HepG2 (cell line): ENCODE measurements at places on chromosomes 3 and 15.

- H3K36me3 ChIP-seq = no peaks in the 10 kb centered on the region
- peaks cover 8% of the 10 kb centered on the region; the same call in 1 of the 3 replicates for H3K27me3 ChIP-seq
- H3K4me3 ChIP-seq = no peak overlapping the region
- no peak for DNase-seq
- no peak overlapping the region for H3K27ac ChIP-seq
These were observed 1.7 kb downstream of the EPB42 start for GRCh38 chr15:43218908-43219706.

GRCh38 chr15:31049682-31050615 lies 51.6 kb downstream of the TRPM1 start:
- peaks cover 4% of the 10 kb centered on the region; the same call in 1 of the 3 replicates for H3K27me3 ChIP-seq
- no peak overlapping the region for H3K4me3 ChIP-seq
- H3K36me3 ChIP-seq = no peaks in the 10 kb centered on the region
- peaks cover 10% of the 10 kb centered on the region; the same call in 1 of the 2 replicates for H3K4me1 ChIP-seq
- no peak for DNase-seq
- H3K27ac ChIP-seq = no peak overlapping the region

DNA sequence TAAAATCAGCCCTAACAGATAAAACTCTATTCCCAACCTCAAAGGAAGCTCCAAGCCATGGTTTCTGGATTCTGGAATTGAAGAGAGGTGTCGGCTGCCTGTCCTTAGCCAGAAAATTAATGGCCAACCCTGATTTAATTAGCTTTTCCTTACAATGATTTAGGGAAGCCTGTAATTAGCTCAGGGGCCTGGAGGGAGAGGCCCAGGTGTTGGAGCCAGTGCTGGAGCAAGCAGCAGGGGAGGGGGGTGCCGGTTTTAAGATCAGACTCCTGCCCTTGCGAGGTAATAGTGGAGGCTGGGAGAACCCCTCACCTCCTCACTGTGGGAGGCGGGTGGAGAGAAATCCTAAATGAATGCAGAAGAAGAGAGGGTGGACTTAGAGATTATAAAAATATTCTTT lies 14.7 kb upstream of the ATP2B2 start:
- H3K27ac ChIP-seq = no peak overlapping the region
- H3K27me3 ChIP-seq = peaks cover 1% of the 10 kb centered on the region; the same call in 1 of the 2 replicates
- H3K4me3 ChIP-seq = no peak overlapping the region
- no peaks in the 10 kb centered on the region for H3K36me3 ChIP-seq

DNA sequence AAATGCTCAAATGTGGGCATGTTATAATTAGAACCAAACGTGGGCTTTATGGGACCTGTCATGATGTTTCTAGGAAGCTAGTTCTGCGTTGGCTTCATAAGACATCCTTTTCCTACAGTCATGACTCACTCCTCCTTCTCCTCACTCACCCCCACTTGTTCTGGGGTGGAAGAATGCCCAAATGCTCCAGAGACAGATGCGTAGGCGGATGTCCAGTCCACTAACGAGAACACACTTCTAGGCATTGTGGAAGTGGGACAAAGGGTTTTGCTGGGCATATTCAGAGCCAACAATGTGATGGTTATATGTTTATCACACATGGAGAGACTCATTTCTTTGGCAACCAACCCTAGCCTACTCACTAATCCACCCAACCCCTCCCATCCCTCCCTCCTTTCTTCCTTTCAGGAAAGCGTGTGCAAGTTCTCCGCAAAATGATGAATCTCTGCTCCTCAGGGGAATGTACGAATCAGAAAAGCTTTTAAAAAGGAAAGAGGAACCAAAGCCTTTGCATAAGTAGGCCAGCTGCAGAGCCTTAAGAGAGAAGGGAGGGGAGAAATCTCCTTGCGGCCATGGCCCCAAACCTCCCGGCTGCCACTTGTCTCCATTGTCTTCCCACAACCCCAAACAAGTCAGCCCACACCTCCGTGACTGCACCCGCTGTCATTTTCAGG lies 123.0 kb upstream of the SPRED1 start:
- H3K27me3 ChIP-seq = no peaks in the 10 kb centered on the region
- H3K27ac ChIP-seq = no peak overlapping the region
- H3K36me3 ChIP-seq = no peaks in the 10 kb centered on the region
- no peaks in the 10 kb centered on the region for H3K4me1 ChIP-seq
- no peak overlapping the region for H3K4me3 ChIP-seq

- H3K27ac ChIP-seq = peak overlapping the region; percentile 40
- H3K4me3 ChIP-seq = peak overlapping the region; percentile 94
- peaks cover 8% of the 10 kb centered on the region; the same call in 2 of the 3 replicates for H3K27me3 ChIP-seq
- peak; percentile 16 for DNase-seq
These were observed 556 bp downstream of the CRYBG3 start for GRCh38 chr3:97822359-97822775.

- H3K36me3 ChIP-seq = no peaks in the 10 kb centered on the region
- no peak overlapping the region for H3K4me3 ChIP-seq
- no peaks in the 10 kb centered on the region for H3K27me3 ChIP-seq
- no peak for DNase-seq
These were observed 18.0 kb upstream of the IQCF1 start for GRCh38 chr3:51921081-51921578.

- no peaks in the 10 kb centered on the region for H3K4me1 ChIP-seq
- no peak overlapping the region for H3K4me3 ChIP-seq
These were observed 32.9 kb downstream of the CD200R1L start for GRCh38 chr3:112813723-112814171.

DNA sequence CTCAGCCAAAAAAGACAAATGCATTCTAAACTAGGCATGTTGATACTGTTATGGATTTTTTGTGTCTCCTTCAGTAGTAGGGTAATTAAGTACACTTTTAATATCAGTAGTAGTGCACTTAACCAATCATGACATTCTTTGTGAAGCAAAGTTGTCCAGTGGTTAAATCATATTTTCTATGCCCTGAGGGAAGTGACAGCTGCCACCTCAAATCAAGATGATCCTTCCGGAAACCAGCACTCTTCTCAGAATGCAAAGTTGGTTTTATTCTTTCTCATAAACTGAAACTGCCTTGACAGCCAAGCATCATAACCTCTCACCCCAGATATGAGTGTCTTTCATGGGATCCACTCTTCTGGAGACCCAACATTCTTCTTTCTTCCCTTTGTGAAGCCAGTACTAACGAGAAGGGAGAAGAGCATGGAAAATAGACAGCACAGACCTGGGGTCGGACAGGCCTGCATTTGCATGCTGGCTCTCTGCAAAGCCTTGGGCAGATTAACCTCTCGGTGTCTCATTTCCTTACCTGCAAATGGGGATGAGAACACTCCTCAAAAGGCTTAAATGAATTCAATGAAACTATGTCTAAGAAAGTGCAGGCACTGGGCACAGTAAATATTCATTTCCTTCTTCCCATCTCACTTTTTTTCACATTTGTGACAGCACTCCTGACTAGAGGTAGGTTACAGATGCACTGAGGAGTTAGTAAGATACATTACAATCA lies 13.2 kb downstream of the AAGAB start:
- 0 out of 3 replicates have a peak, but pooled peaks cover under 1% of the 10 kb centered on the region for H3K36me3 ChIP-seq
- H3K4me1 ChIP-seq = no peaks in the 10 kb centered on the region
- no peak overlapping the region for H3K4me3 ChIP-seq

DNA sequence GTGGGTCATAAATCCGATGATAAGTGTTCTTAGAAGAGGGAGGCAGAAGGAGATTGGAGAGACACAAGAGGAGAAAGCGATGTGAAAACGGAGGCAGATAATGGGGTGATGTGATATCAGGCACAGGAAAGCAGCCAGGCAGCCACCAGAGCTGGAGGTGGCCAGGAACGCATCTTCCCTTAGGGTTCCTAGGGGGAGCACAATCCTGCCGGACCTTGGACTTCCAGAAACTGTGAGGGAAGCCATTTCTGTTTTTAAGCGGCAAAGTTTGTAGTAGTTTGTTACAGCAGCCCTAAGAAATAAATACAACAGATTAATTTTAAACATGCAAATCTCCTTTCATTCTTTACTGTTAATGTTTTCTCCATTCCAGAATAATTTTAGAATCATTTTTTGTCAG lies 259.9 kb upstream of the TMC3 start:
- H3K4me1 ChIP-seq = no peaks in the 10 kb centered on the region
- H3K27me3 ChIP-seq = no peaks in the 10 kb centered on the region

DNA sequence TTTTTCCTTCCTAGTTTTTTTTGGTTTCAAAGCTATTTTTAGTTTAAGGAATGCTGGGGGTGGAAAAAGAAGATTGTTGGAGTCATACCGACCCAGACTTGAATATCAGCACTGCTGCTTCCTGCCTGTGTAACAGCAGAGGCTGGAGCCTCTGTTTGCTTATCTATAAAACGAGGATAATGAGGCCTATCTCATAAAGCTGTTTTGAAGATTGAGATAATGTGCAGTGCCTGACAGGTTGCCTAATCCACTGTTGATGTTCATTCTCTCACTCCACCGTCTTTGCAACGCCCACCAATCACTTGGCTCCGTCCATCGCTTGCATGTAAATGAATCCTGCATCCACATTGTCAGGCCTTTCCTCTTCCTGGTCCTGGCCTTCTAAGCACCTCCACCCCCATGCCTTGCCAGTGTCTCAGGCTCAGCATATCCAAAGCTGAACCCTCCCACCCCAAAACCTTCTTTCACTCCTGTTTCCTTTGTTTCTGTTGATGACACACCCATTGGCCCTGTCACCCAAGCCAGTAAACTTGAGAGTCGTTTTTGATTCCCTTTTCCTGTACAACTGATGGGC lies 94.9 kb downstream of the MEX3B start:
- H3K27ac ChIP-seq = no peak overlapping the region
- H3K36me3 ChIP-seq = no peaks in the 10 kb centered on the region
- H3K4me3 ChIP-seq = no peak overlapping the region

DNA sequence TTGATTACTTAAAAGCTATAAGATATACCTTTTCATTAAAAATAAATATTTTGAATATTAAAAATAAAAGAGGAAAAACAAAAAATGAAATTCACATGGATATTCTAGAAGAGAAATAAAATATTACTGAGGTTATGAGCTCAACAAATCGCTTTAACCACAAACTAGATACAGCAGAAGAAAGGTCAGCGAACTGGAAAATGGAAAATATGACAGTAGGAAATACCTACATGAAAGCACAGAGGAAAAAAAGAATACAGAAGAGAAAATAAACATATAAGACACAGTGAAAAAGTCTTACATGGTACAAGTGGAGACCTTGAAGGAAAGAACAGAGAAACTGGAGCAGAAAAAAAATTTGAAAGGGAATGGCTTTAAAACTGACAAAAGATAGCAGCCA lies 33.2 kb downstream of the SCAPER start:
- H3K36me3 ChIP-seq = no peaks in the 10 kb centered on the region
- no peaks in the 10 kb centered on the region for H3K27me3 ChIP-seq
- no peaks in the 10 kb centered on the region for H3K4me1 ChIP-seq

GRCh38 chr15:74641151-74641550 lies 25.5 kb downstream of the CLK3 start:
- no peak overlapping the region for H3K27ac ChIP-seq
- no peaks in the 10 kb centered on the region for H3K27me3 ChIP-seq
- H3K4me1 ChIP-seq = no peaks in the 10 kb centered on the region
- no peak overlapping the region for H3K4me3 ChIP-seq
- no peak for DNase-seq
- H3K36me3 ChIP-seq = peaks cover 76% of the 10 kb centered on the region; the same call in 2 of the 3 replicates

DNA sequence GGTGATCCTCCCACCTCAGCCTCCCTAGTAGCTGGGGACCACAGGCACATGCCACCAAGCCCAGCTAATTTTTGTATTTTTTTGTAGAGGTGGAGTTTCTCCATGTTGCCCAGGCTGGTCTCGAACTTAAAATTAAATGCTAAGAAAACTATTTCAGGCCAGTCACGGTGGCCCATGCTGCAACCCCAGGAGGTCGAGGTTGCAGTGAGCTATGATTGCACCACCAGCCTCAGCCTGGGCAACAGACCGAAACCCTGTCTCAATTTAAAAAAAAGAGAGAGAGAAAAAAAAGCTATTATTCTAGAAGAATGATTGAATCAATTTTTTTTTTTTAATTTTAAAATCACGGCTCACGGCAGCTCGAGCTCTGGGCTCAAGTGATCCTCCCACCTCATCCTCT lies 4.7 kb downstream of the SLC51A start:
- no peak overlapping the region for H3K4me3 ChIP-seq
- H3K27ac ChIP-seq = no peak overlapping the region
- DNase-seq = no peak
- no peaks in the 10 kb centered on the region for H3K36me3 ChIP-seq
- peaks cover 52% of the 10 kb centered on the region for H3K4me1 ChIP-seq
- H3K27me3 ChIP-seq = no peaks in the 10 kb centered on the region

- H3K36me3 ChIP-seq = no peaks in the 10 kb centered on the region
- H3K27ac ChIP-seq = no peak overlapping the region
- no peaks in the 10 kb centered on the region for H3K27me3 ChIP-seq
- no peak overlapping the region for H3K4me3 ChIP-seq
These were observed 428.8 kb upstream of the TBL1XR1 start for GRCh38 chr3:177626045-177626444.

- H3K4me3 ChIP-seq = no peak overlapping the region
- H3K27me3 ChIP-seq = 0 out of 3 replicates have a peak, but pooled peaks cover 3% of the 10 kb centered on the region
- DNase-seq = no peak
These were observed 97.1 kb downstream of the CD47 start for GRCh38 chr3:107993771-107994170.

DNA sequence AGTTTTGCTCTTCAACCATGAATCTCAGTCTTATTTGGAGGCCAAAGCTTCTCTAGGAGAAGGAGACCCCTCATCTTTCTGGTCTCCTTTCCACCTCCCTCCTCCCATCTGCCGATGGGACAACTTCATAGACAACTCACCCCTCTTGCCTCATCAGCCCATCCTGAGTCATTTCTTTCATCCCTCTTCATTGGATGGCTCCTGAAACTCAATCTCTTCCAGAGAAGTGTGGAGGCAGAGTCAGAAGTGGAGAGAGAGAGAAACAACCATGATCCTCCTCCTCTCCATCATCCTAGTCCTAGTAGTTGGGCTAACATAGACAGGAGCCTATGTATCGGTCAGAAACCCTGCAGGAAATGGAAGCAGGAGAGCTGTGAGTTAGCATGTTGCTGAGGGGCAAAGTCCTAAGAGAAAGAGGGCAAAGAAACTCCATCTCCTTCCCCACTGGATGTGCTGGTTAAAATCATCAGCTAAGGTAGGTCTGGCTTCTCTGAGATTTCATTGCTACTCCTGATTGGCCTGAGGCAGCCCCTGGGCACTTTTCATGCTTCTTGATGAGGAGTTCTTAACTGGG lies 21.3 kb upstream of the HCN4 start:
- peaks cover 18% of the 10 kb centered on the region for H3K4me1 ChIP-seq
- H3K27me3 ChIP-seq = peaks cover 2% of the 10 kb centered on the region; the same call in 1 of the 2 replicates
- H3K27ac ChIP-seq = no peak overlapping the region
- H3K4me3 ChIP-seq = no peak overlapping the region

GRCh38 chr15:72342385-72342784 lies 22.4 kb upstream of the CELF6 start:
- no peak overlapping the region for H3K27ac ChIP-seq
- DNase-seq = peak; percentile 33
- H3K4me1 ChIP-seq = peaks cover 9% of the 10 kb centered on the region; the same call in 1 of the 2 replicates

GRCh38 chr3:179544981-179545645 lies 17.6 kb upstream of the ACTL6A start:
- H3K4me1 ChIP-seq = peaks cover 13% of the 10 kb centered on the region
- no peak for DNase-seq
- no peak overlapping the region for H3K4me3 ChIP-seq
- no peak overlapping the region for H3K27ac ChIP-seq
- peaks cover 1% of the 10 kb centered on the region for H3K27me3 ChIP-seq
